ENCODE measurements at places on chromosomes 7 and 10.

- peak; percentile 67 for DNase-seq
Measured at GRCh38 chr7:87797798-87798403, 78.3 kb downstream of the SLC25A40 start.

DNA sequence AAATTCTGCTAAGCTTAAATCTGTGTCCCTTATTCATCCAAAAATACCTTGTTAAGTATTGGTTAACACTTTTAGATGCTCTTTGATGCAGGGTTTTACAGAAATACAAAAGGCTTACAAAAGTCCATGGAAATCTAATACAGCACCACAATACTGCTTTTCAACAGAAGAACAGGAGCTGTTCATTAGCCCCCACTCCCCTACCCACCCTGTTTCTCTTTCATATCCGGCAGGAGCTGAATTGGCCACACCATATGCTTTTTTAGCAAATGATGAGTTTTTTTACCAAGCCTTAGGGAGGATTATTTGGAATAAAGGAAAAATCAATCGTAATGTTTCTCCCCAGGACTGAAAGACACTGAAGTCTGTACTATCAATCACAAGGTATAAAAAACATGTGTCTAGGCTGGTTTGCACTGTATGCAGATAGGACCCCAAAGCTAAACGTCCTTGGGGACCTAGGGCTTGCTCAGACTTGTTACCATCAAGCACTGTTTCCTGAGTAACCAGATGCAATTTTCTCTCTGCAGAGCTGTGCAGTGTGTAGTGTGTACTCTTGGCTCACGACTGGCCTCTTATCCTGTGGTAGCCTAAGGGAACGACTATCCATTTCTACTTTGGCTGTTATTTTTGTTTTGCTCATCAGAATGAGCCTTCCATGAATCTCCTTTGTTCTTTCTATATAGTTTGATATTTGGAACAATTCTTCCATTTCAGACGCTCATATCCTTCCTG lies 143.3 kb upstream of the LRGUK start:
- DNase-seq: no peak

DNA sequence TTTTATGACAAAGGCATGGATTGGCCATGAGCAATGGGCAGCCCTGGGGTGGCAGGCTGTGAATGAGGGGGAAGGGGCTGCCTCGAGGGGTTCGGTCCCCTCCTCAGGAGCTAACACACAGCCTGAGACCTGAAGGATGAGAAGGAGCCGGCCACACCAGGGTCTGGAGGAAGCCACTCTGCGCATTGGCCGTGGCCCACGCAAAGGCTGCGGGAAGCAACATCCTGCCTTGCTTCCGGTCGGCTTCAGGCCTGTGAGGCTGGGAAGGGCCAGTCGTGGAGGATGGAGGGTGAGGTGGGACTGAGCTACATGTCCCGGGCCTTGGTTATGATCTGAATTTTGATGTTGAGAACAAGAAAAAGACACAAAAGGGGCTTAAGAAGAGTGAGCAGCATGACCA lies 49.4 kb downstream of the RGS10 start:
- no peak for DNase-seq

- DNase-seq: peak; percentile 49
Measured at GRCh38 chr10:114458955-114459354, 54.7 kb upstream of the AFAP1L2 start.

- no peak for DNase-seq
Measured at GRCh38 chr10:29882766-29883165, 176.6 kb downstream of the JCAD start.

- no peak for DNase-seq
Measured at GRCh38 chr10:49254556-49255318, 44.2 kb upstream of the C10orf71 start.

GRCh38 chr10:104617831-104618230 lies 23.3 kb upstream of the SORCS3 start:
- DNase-seq: no peak

DNA sequence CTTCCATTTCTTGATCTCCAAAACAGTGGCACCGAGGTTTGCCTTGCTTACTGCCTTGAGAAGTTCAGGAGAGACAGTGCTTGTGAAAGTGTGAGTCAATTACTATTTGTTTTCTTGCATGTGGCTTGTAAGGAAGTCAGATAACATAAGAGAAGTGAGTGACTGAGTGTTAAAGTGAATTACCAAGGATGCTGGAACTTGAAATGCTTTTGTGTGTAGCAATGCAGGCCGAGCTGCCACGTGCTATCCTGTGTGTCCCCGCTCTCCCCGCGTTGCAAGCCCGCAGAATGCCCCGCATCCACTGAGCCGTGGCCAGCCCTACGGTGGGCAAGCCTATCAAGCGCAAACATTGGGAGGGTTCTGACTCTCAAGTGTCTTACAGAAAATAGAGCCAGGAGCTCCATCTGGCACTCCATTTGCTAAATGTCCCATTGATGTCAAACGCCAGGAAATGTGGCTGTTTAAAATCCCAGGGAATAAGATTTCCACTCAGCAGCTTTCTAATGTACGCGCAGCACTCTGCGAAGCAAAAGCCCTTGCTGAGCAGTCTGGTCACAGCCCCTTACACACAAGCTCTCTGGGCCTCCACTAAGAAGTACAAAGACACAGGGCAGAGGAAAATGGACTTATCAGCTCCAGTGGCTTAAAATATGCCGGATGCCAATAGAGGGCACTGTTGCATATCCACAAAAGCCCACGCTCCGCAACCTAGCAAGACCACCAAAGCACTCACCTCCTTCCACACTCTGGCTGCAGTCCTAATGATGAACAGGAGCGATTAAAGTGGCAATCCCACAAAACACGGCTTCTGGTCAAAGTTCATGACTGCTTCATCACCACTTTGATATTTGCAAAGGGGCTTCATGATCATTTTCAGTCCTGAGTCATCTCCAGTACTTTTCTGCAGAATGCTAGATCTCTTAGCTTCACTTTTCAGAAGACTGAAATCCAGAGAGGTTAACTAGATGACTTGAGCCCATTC lies 158.0 kb upstream of the ITGB1 start:
- peak; percentile 53 for DNase-seq

- DNase-seq: no peak
Measured at GRCh38 chr10:71137701-71138100, 74.7 kb upstream of the UNC5B start.

- DNase-seq: peak; percentile 57
Measured at GRCh38 chr7:8261711-8262695, at the start of gene ICA1. TSS of gene ICA1 (minus strand) at chr7:8262167. CDS start at chr7:8235926, 26,241 bp downstream.

- DNase-seq: peak; percentile 56
Measured at GRCh38 chr10:72800000-72800740, 93.4 kb upstream of the OIT3 start.

Measured in A172 (cell line).